Endodermal cell (in vitro differentiated cells): ENCODE measurements at places on chromosomes 7 and 10. TPM values are rescaled to one million over a fixed set of nuclear protein-coding genes. Genes with fewer than 3 reads are reported as not detected.

GRCh38 chr7:1275451-1276381, 43.0 kb downstream of the UNCX start:
- H3K27ac ChIP-seq: peak overlapping the region; percentile 44
- DNase-seq: peak; percentile 73
- H3K36me3 ChIP-seq: no peaks in the 10 kb centered on the region
- H3K4me3 ChIP-seq: no peak overlapping the region
- H3K4me1 ChIP-seq: no peaks in the 10 kb centered on the region
- H3K27me3 ChIP-seq: no peaks in the 10 kb centered on the region

DNA sequence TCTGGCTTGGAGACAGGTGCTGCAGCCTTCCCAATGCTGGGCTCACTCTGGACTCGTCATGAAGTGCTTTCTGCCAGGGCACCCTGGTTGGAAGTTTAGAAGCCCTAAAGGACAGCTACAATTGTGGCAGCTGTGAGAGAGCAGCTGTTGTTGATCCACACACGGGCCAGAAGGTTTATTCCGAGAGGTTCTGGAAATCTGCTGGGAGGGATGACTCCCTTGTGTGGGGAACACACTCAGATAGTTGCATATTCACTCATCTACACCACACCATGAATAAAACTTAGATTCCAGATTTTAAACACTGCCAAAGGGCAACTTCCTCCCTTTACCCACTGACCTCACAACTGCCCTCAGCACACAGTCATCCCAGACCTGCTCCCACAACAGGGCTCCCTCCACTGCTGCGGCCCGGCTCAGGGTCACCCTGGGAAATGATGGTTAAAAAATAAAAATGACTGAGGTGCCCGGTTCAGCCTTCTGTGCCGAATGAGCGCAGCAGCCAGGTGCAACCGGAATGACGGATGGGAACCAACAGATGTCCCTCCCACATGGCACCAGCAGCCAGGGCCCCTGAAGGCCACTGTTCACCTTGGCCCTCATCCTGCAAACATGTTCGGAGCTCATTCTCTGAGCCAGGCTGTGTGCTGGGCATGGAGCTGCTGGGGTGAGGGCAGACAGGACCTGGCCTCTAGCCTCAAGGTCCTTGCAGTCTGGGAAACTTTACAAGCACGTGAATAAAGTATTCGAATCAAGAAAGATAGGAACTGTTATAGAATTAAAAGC, 40.2 kb downstream of the ASB13 start:
- H3K27ac ChIP-seq: no peak overlapping the region
- no peaks in the 10 kb centered on the region for H3K4me1 ChIP-seq
- no peak for DNase-seq
- H3K36me3 ChIP-seq: no peaks in the 10 kb centered on the region
- no peaks in the 10 kb centered on the region for H3K27me3 ChIP-seq

- no peak overlapping the region for H3K4me3 ChIP-seq
- H3K36me3 ChIP-seq: no peaks in the 10 kb centered on the region
- no peaks in the 10 kb centered on the region for H3K27me3 ChIP-seq
- H3K27ac ChIP-seq: no peak overlapping the region
Observed at GRCh38 chr7:35993676-35994606, 159.1 kb upstream of the EEPD1 start.

- peaks cover 71% of the 10 kb centered on the region for H3K36me3 ChIP-seq
- no peak for DNase-seq
- no peaks in the 10 kb centered on the region for H3K4me1 ChIP-seq
- no peak overlapping the region for H3K27ac ChIP-seq
- H3K27me3 ChIP-seq: no peaks in the 10 kb centered on the region
- no peak overlapping the region for H3K4me3 ChIP-seq
Observed at GRCh38 chr7:66948480-66949109, 27.6 kb downstream of the TMEM248 start.

DNA sequence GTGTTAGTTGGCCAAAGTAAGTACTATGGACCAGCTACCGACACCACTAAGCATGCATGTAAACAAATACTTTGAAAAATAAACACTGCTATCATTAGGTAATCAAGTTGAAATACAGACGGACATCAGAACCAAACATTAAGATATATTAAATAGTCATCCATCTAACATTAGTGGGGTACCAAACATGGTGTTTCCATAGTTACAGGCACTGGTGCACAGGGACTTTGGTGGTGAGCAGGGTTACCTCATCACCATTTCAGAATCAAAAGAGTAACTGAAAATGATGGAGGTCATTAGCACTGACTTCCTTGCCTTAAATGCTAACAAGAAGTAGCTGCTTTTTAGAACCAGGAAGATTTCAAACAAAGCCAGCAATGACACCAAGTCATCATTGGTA, 23.9 kb downstream of the EBLN1 start:
- H3K27me3 ChIP-seq: no peaks in the 10 kb centered on the region
- no peak for DNase-seq
- H3K27ac ChIP-seq: no peak overlapping the region
- H3K36me3 ChIP-seq: no peaks in the 10 kb centered on the region

DNA sequence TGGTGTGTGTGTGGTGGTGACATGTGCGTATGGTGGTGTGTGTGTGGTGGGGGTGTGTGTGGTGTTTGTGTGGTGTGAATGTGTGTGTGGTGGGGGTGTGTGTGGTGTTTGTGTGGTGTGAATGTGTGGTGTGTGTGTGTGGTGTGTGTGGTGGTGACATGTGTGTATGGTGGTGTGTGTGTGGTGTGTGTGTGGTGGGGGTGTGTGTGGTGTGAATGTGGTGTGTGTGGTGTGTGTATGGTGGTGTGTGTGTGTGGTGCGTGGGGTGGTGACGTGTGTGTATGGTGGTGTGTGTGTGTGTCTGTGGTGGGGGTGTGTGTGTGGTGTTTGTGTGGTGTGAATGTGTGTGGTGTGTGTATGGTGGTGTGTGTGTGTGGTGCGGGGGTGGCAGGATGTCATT, 453.1 kb downstream of the DNAJB6 start:
- H3K4me3 ChIP-seq: peak overlapping the region; percentile 62
- no peaks in the 10 kb centered on the region for H3K36me3 ChIP-seq
- no peak overlapping the region for H3K27ac ChIP-seq

GRCh38 chr7:46170792-46171191, 249.7 kb upstream of the IGFBP3 start:
- H3K27me3 ChIP-seq: no peaks in the 10 kb centered on the region
- H3K27ac ChIP-seq: no peak overlapping the region
- no peak for DNase-seq
- H3K36me3 ChIP-seq: no peaks in the 10 kb centered on the region
- no peak overlapping the region for H3K4me3 ChIP-seq

DNA sequence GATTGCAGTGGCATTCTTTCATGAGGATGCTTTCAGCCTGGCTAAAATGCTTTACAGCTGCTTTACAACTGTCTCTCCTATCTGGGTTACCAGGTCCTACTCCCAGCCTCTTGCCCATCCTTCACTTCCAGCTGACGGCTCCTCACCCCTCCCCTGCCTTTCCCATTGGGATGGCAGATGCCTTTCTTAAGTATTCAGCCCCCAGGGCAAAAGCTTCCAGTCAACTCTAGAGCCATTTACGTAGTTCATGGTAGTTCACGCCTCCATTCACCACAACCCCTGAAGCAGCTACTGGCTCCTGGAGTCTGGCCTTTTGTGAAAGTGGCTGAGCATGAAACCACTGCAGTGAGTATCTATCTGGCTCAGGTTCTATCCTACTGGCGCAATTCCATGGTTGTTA, 17.2 kb upstream of the BMPER start:
- H3K36me3 ChIP-seq: no peaks in the 10 kb centered on the region
- no peak overlapping the region for H3K27ac ChIP-seq
- H3K4me3 ChIP-seq: no peak overlapping the region
- peaks cover 7% of the 10 kb centered on the region for H3K4me1 ChIP-seq
- DNase-seq: peak; percentile 79
- H3K27me3 ChIP-seq: no peaks in the 10 kb centered on the region

- peaks cover 12% of the 10 kb centered on the region for H3K4me1 ChIP-seq
- peak; percentile 69 for DNase-seq
- H3K27ac ChIP-seq: peak overlapping the region; percentile 90
- peak overlapping the region; percentile 94 for H3K4me3 ChIP-seq
Observed at GRCh38 chr10:102113956-102114857, 6.0 kb downstream of the LDB1 start.

DNA sequence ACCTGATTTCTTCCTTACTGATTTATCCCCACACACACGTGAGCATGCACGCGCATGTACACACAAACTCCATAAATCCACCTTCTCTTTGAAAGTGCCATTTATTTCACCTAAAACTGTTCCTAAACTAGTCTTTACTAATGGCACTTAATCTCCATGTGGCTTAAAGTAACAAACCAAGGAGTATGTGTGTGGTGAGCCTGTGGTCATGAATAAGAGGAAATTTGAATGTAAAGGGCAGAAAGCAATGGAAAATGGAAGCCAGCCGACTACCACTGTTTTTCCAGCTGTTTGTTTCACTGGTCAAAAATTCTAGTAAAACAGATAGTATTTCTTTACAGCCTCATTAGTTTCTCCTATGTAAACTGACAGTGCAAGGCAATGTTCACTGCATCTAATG, 23.8 kb downstream of the SEMA3C start:
- no peak for DNase-seq
- H3K27me3 ChIP-seq: no peaks in the 10 kb centered on the region
- no peak overlapping the region for H3K4me3 ChIP-seq
- H3K27ac ChIP-seq: no peak overlapping the region
- H3K4me1 ChIP-seq: no peaks in the 10 kb centered on the region

DNA sequence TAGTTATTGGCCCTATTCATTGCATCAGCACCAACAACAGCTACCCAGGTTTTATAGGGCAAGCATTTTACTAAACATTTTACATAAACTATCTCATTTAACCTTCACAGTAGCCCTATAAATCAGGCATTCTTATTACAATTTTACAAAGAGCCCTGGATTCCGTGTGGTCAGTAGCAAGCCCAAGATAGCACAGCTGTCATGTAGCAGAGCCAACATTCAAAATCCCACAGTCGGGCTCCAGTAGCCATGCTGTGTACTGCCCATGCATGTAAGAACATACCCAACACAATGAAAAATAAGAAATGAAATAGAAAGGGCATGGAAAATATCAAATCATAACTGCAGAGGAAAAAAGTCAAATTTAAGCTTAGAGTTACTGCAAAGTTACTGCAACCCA, 102.3 kb downstream of the NPSR1 start:
- H3K36me3 ChIP-seq: no peaks in the 10 kb centered on the region
- peaks cover 9% of the 10 kb centered on the region for H3K4me1 ChIP-seq
- no peak overlapping the region for H3K4me3 ChIP-seq
- H3K27me3 ChIP-seq: no peaks in the 10 kb centered on the region

DNA sequence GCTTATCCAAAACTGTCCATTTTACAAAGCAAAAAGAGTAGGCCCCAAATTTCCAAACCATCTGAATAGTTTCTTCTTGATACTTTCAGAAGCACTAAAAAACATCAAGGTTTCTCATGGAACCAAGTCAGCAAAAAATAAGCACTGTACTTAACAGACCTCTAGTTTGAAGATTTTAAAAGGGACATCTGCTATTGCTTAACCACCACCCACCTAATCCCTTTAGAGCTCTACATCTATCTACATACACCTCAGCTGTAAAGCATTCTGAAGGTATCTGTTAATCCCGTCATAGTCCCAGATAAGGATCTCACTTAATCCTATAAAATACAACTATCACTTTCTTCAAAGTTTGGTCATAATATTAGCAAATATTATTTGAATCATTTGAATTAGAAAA, 72.3 kb downstream of the HIBADH start:
- H3K4me1 ChIP-seq: no peaks in the 10 kb centered on the region
- no peak overlapping the region for H3K4me3 ChIP-seq
- DNase-seq: no peak
- no peak overlapping the region for H3K27ac ChIP-seq
- peaks cover 44% of the 10 kb centered on the region for H3K27me3 ChIP-seq

DNA sequence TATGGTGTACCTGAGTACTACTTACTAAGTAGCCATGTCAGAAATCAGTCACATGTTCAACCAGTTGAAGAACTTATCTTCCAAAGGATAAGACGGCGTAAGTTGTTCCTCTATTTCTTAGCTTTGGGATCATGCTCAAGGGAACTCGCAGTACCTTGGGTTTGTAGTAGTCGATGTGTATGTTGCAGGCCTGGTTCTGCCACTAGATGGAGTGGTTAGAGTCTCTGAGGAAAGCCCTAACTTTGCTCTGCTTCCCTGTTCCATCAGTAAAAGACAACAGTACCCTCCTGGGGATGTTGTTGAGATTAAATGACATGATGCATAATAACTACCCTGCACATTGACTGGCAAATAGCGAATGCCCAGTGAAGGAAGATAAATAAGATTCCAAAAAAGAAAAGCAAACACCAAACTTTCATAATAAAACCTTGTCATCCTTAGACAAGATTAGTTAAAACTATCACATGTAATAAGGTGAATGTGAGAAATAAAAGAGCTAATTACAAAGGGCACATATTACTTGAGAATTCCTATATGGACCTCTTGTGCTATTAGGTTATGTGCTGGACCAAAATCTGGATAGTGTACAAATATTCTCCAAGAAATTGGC, 165.9 kb downstream of the ABCA13 start:
- H3K27me3 ChIP-seq: no peaks in the 10 kb centered on the region
- peak; percentile 81 for DNase-seq
- no peak overlapping the region for H3K27ac ChIP-seq
- no peak overlapping the region for H3K4me3 ChIP-seq

DNA sequence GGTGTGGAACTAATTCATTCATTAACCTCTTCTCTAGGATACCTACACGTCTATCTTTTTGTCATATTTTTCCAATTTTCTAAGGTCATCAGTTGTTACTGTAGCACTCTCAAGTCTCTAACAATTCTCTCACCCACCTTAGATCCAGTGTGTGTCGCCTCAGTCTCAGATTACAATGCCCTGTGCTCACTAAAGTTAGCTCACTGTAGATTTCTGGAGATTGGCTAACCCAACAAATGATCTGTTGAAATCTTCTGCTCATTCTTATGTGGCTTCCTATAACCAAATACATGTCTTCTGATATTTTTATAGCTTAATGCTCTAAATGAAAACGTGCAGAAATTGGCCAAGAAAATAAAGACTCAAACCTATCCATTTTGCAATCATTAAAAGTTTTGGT, 142.6 kb downstream of the SLC25A13 start:
- H3K27me3 ChIP-seq: no peaks in the 10 kb centered on the region
- no peak overlapping the region for H3K27ac ChIP-seq
- H3K36me3 ChIP-seq: peaks cover 66% of the 10 kb centered on the region
- DNase-seq: no peak

GRCh38 chr7:85001495-85002345, 185.1 kb downstream of the SEMA3D start:
- H3K36me3 ChIP-seq: no peaks in the 10 kb centered on the region
- peaks cover 8% of the 10 kb centered on the region for H3K4me1 ChIP-seq
- no peak overlapping the region for H3K4me3 ChIP-seq
- DNase-seq: no peak

The NEURL1 gene
- 0.36 to 1.2 TPM (median 0.38 TPM) in 3 replicates for total RNA-seq

The PNLIP gene
- not detected in 3 replicates for total RNA-seq

The ELMO1 gene
- 98.2 to 120 TPM (median 120 TPM) in 3 replicates for total RNA-seq

The CPN1 gene
- 0.63 and 1.3 TPM in 2 replicates for total RNA-seq

The PHKG1 gene
- 0.46 TPM in 1 of 2 replicates, not detected in the other for total RNA-seq

The MTURN gene
- 12.1 to 16.9 TPM (median 13.0 TPM) in 3 replicates for total RNA-seq

The ZNF783 gene
- total RNA-seq: 12.1 to 16.1 TPM (median 14.1 TPM) in 3 replicates

The FAM237B gene
- not detected in 2 replicates for total RNA-seq

The SERPINE1 gene
- 0.84 to 1.3 TPM (median 0.89 TPM) in 3 replicates for total RNA-seq
